Stimulated activated CD8-positive, alpha-beta memory T cell treated with anti-CD3 and anti-CD28 coated beads, Interleukin-4, amount 100 ng/mL, for 48 hours (primary cell): ENCODE measurements at places on chromosomes 3 and 15.

GRCh38 chr3:60758831-60759230, 492.4 kb downstream of the FHIT start:
- DNase-seq = no peak

GRCh38 chr15:101579631-101580163, 72.5 kb downstream of the TM2D3 start:
- no peak for DNase-seq

- no peak for DNase-seq
Observed at GRCh38 chr3:46466273-46466672, 1.6 kb upstream of the LTF start.

DNA sequence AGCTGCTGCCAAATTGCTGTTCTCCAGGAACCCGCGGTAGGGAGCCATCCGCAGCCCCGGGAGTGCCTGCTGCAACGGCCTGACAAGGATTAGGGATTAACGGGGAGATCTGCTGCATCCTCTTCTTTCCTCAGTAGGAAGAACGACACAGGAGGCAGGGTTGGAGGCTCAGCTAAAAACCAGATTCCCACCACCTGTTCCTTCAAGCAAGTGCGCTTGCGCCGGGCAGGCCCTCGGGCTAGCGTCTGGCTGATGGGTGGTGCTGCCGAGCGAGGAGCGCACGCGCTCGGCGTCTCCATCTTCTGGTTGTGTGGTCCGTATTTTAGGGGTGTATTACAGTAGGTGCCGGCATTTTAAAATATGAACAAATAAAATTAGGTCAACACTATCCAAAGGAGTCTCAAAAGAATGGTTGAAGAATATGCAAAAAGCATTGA, 25.4 kb upstream of the SLC25A26 start:
- DNase-seq = peak; percentile 48

DNA sequence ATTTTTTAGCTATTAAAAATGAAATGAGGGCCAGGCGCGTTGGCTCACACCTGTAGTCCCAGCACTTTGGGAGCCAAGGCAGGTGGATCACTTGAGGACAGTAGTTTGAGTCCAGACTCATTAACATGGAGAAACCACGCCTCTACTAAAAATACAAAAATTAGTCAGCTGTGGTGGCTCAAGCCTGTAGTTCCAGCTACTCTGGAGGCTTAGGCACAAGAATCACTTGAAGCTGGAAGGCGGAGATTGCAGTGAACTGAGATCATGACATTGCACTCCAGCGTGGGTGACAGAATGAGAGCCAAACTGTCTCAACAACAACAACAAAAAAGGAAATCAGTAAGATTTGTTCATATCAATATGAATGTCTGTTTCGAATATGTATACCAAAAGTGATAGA, 517.1 kb downstream of the ROBO1 start:
- DNase-seq = no peak

GRCh38 chr3:181932039-181932438, 220.3 kb downstream of the SOX2 start:
- no peak for DNase-seq

GRCh38 chr3:66665021-66665695, 164.3 kb upstream of the LRIG1 start:
- DNase-seq = no peak

DNA sequence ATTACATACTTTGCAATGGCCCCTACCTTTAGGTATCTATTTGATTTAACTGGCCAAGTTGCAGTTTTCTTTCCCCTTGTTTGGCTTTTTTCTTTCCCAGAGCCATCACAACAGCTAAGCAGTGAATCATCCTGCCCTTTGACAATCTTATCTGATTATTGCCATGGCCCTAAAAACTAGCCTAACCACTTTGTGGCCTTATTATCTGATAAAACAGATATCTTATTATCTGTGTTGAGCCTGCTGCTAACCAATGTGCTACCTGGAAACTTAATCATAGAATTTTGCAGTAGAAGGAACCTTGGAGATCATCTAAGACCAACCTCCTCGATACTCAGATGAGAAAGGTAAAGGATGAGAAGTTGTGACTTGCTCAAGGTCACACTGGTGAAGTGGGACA, 37.1 kb downstream of the EIF4E3 start:
- no peak for DNase-seq

- DNase-seq = no peak
Observed at GRCh38 chr3:79040091-79040490, 727.7 kb downstream of the ROBO1 start.

GRCh38 chr15:41411031-41411430, 5.9 kb upstream of the RTF1 start:
- no peak for DNase-seq

DNA sequence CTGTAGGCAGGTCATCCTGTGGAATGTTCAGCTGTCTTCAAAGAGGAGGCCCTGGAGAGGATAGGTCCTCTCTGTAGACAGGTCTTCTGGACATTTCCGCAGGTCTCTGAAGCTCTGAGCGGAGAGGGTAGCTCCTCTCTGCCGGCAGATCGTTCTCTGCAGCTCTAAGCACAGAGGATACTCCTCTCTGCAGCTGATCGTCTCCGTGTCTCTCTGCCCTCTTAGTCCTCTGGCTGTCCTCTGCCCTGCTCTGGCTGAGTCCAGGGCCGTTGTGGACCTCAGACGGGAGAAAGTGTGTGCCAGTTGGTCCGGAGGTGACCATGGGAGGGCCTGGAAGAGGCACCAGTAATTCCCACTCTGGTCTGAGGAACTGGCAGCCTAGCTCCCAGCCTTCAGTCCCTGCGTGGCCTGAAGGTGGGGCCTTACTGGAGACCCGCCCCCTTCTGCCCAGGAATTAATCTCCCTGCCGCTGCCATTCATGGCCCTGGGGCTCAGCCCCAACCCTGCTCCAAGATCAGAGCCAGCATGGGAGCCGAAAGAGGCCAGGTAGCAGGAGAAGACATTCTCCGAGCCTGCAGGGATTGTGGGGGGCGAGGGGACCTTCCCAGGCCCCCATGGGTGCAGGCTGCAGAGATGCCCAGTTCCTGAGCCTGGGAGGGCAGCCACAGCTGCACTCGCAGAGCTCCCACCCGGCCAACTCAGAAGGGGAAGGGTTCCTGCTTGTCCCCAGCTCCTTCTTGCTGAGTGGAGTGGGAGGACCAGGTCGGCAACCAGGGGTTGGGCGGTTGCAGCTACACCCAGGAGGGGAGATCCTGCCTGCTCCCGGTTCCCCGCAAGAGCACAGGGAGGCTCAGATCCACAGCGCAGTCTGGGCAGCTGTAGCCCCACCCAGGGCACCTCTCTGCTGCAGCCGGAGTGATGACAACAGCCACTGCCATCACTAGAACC, 488.7 kb downstream of the RSL24D1 start:
- no peak for DNase-seq

DNA sequence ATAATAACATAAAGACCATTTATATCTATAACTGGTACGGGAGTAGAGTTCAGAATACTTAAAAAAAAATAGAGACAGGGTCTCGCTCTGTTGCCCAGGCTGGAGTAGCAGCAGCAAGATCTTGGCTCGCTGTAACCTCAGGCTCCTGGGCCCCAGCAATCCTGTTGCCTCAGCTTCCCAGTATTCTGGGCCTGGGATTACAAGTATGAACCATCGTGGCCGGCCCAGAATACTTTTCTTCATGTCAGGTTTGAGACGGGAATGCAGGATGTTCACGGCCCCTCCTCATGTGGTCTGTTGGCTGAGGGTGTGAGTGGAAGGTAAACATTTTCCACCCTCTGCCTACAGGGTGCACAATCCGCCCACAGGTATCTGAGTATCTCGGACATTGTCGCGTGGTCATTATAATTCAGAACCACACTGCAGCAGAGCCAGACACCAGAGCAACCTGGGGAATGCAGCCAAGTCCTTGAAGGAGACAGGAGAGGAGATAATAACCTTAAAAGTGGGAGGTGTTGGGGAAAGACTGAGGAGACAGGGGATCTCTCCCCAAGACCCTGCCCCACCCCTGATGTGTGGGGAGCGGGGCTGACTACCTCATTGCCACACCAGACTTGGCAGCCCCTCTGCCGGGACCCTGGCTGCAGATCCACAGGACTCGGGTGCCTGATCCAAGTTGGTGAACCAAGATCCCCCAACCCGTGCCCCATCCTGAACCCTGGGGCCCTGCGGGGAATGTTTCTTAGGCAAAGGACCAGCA, 106.8 kb downstream of the ADCY5 start:
- DNase-seq = no peak

DNA sequence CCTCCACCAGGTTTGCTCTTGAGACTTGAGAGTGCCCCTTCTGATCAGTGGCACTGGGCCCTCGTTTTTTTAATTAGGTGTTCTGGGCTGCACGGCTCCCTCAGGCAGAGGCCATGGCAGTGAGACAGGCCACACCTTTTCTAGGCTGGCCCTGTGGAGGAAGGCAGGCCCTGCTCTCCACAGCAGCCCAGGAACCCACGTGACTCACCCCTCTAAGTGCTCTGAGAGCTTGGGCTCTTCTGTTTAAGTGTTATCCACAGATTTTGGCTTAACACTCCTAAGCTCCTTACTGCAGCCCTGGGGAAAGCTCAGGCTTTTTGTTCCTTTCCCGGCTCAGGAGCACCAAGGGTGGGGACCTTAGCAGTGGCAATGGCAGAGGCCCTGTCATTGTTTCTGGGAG, 463.2 kb upstream of the GBE1 start:
- no peak for DNase-seq

- DNase-seq = no peak
Observed at GRCh38 chr15:31222773-31223341, 103.8 kb upstream of the KLF13 start.

GRCh38 chr3:189171707-189172106, at the start of gene TPRG1:
TPRG1 (plus strand) TSS chr3:189171971; CDS start chr3:189207385, 35,414 bp downstream.
- no peak for DNase-seq

DNA sequence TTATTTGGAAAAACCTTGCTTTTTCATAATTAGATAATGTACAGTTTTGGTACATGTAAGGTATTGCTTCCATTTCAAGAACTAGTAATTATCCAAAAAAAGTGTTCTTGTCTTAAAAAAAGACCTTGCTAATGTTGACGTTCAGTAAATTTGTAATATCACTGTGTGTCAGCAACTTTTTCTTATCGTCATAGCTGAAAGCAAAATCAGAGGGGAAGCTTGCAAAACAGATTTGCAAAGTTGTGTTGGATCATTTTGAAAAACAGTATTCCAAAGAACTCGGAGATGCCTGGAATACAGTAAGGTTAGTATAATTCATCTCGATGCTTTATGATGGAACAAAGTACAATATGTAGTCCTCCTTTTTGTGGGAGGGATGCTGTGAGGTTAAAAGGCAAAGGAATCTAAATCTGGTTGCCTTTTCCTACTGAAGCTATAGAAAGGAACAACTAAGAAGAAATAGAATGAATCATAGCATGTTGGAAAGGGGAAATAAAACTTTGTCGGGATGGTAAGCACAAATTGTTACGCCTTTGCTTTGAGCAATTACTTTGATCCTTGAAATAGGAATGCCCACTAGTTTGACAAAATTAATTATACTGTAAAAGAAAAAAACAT, 1.5 kb downstream of the NSUN3 start:
- DNase-seq = no peak

- DNase-seq = no peak
Observed at GRCh38 chr3:20069178-20069532, 28.9 kb downstream of the KAT2B start.

GRCh38 chr15:60793656-60794055, 314.7 kb upstream of the ICE2 start:
- no peak for DNase-seq

GRCh38 chr15:53522991-53523390, 236.5 kb downstream of the WDR72 start:
- DNase-seq = no peak

DNA sequence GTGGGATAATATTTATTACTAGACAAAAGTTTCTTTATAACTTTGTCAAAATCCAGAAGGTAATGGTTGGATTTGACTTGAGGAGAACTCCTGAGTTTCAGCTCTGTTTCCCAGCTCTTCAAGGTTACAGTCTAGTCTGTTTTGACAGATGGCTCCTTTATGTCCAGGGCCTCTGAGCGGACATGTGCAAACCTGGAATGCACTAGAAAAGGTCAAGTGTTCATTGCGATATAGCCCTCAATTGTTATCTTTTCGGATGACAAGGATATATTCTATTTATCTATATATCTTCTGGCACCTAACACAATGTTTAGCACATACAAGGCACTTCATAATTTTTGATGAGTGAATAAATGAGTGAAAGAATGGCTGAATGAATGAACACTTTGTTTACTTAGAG, 513.2 kb upstream of the GOLIM4 start:
- DNase-seq = no peak

- DNase-seq = no peak
Observed at GRCh38 chr15:96807361-96807760, 476.9 kb downstream of the NR2F2 start.

- no peak for DNase-seq
Observed at GRCh38 chr3:42421818-42422796, 11.7 kb upstream of the LYZL4 start.

- DNase-seq = no peak
Observed at GRCh38 chr3:128050597-128050996, 1.6 kb upstream of the SEC61A1 start.

- no peak for DNase-seq
Observed at GRCh38 chr15:44296625-44297524, 8.4 kb downstream of the GOLM2 start.

GRCh38 chr3:64295594-64295993, 70.3 kb upstream of the PRICKLE2 start:
- no peak for DNase-seq

GRCh38 chr3:172042136-172042662, 2.8 kb downstream of the FNDC3B start:
- DNase-seq = no peak

DNA sequence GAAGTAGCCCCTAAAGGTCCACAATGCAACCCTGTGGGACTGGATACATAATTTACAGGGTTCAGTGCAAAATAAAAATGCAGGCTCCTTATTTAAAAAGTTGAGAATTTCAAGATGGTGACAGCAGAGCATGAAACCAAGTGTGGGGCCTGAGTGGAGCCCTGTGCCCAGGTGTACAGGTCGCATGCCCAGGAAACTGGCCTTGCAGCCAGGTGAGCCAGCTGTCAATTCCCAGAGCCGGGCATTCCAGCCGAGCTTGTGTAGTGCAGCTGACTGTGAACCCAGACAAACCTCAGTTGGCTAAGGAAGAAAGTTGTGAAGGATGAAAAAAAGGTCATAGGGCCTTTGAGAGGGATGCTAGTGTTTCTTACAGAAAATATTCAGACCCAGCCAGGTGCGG, 27.6 kb downstream of the POPDC2 start:
- no peak for DNase-seq

DNA sequence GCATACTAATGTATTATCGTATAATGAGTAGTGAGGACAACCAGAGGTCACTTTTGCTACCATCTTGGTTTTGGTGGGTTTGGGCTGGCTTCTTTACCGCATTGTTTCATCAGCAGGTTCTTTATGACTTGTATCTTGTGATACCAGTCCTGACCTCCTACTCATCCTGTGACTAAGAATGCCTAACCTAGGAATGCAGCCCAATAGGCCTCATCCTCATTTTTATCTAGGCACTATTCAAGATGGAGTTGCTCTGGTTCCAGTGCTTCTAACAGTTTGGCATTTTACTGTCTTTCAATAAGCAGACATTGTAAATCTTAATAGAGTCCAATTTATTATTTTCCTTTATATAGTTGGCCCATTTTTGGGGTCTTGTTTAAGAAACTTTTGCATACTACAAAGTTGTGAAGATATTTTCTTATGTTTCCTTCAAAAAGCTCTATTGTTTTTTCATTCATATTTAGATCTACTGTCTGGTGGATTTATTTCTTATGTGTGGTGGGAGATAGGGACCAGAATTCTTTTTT, 60.8 kb upstream of the RNU6-1 start:
- no peak for DNase-seq

- no peak for DNase-seq
Observed at GRCh38 chr3:171586274-171586673, 126.1 kb upstream of the TNIK start.

- DNase-seq = no peak
Observed at GRCh38 chr3:37891227-37891626, 29.5 kb downstream of the CTDSPL start.
